Diencephalon (tissue), 1 donor: ENCODE measurements at places on chromosomes 4 and X. TPM values are rescaled to one million over a fixed set of nuclear protein-coding genes. Genes with fewer than 3 reads are reported as not detected.

The CFI gene
- 5.1 TPM for total RNA-seq

The MAGEA9B gene
- not detected for total RNA-seq

The AGTR2 gene
- total RNA-seq: 0.23 TPM

The TRO gene
- 126 TPM for total RNA-seq

The TCEANC gene
- 10.6 TPM for total RNA-seq

The ZFP42 gene
- 1.4 TPM for total RNA-seq

The FDCSP gene
- not detected for total RNA-seq

The SMIM10L2A gene
- 22.1 TPM for total RNA-seq

The BMPR1B gene
- 26.1 TPM for total RNA-seq

The HNRNPD gene
- total RNA-seq: 64.4 TPM

The NHS gene
- total RNA-seq: 14.8 TPM

The GLRB gene
- total RNA-seq: 43.8 TPM

The P2RY8 gene
- under 0.01 TPM for total RNA-seq

The LYAR gene
- total RNA-seq: 7.6 TPM

The EGFL6 gene
- 10.8 TPM for total RNA-seq

The SLC6A14 gene
- not detected for total RNA-seq

The CENPE gene
- 8.3 TPM for total RNA-seq

The BEND2 gene
- total RNA-seq: not detected

The PAGE2 gene
- not detected for total RNA-seq

The CCNQ gene
- total RNA-seq: 19.6 TPM

The RXFP1 gene
- 3.7 TPM for total RNA-seq

The PRKG2 gene
- 7.6 TPM for total RNA-seq

The CCDC120 gene
- 3.5 TPM for total RNA-seq
